Sigmoid colon (tissue), 7 donors: ENCODE measurements at places on chromosomes 16 and 17. TPM values are rescaled to one million over a fixed set of nuclear protein-coding genes. Genes with fewer than 3 reads are reported as not detected.
A peak's percentile ranks its signal among the peaks of the same experiment; 100 is the strongest.

- H3K27me3 ChIP-seq, result no peaks in the 10 kb centered on the region
- no peaks in the 10 kb centered on the region for H3K4me1 ChIP-seq
Observed at GRCh38 chr17:27418366-27418615, 38.0 kb upstream of the KSR1 start.

- no peak overlapping the region for H3K4me3 ChIP-seq
- DNase-seq, result no peak
- H3K27me3 ChIP-seq, result no peaks in the 10 kb centered on the region
- H3K4me1 ChIP-seq, result peaks cover 69% of the 10 kb centered on the region
Observed at GRCh38 chr16:16096858-16097213, 126.5 kb downstream of the ABCC6 start.

GRCh38 chr17:29977836-29978235 lies 36.4 kb downstream of the EFCAB5 start:
- H3K36me3 ChIP-seq, result no peaks in the 10 kb centered on the region
- no peaks in the 10 kb centered on the region for H3K4me1 ChIP-seq
- DNase-seq, result no peak
- H3K27me3 ChIP-seq, result no peaks in the 10 kb centered on the region
- H3K4me3 ChIP-seq, result no peak overlapping the region
- no peak overlapping the region for H3K27ac ChIP-seq

DNA sequence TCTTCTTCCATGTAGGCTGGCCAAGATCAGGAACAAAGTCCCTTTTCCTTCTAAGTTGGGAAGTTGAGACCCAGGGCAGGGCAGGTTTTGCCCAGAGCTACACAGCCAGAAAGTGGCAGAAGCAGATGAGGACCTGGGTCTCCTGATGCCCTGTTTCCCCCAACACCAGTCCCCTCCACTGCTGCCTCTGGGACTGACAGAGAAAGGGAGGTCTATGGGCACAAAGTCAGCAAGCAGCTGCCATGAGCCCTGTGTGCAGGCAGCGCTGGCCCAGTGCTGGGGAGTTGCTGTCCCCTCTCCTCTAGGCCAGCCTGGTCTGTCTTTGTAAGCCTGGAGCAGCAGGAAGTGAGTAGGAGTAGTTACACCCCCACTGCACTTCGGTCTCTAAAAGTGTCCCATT lies 46.9 kb upstream of the NKD1 start:
- no peak overlapping the region for H3K4me3 ChIP-seq
- no peaks in the 10 kb centered on the region for H3K27me3 ChIP-seq
- DNase-seq, result peak; percentile 15

DNA sequence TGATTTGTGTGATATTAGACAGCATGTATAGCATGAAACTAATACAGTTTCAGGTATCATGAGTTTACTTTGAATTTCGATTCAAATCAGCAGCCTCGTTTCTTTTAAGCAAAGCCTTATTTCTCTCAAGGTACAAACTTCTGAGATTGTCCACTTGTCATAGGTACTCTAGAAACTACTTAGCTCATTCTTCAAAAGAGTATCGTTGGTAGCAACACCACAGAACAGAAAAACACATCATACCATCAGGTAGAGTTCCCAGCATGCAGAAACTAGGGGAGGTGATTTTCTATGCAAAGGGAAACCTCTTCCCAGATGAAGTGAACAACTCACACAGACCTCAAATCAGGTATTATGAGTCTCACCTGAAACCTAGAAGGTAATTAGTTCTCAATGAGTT lies 237.0 kb upstream of the SOX9 start:
- H3K4me1 ChIP-seq, result no peaks in the 10 kb centered on the region
- no peak overlapping the region for H3K27ac ChIP-seq
- H3K4me3 ChIP-seq, result no peak overlapping the region
- H3K27me3 ChIP-seq, result no peaks in the 10 kb centered on the region
- H3K36me3 ChIP-seq, result no peaks in the 10 kb centered on the region

- no peaks in the 10 kb centered on the region for H3K4me1 ChIP-seq
- H3K36me3 ChIP-seq, result peaks cover 99% of the 10 kb centered on the region
Observed at GRCh38 chr16:23667355-23667659, 11.4 kb upstream of the PLK1 start.

DNA sequence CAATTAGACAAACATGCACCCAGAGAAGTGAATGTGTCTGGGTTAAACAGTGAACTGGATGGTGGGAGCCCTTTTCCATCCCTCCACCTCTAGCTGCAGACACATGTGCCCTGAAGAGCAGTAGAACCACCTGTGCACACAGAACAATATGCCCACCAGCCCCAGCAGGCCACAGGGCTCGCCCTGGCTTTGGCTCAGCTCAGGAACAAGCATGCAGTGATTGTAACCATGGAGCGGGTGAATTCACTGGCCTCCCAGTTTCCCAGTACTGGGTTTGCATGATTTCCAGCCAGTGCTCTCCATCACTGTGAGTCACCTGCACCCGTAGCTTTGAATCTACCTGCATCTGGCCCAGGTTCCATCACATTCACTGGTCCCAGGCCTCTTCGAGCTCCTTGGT lies 5.2 kb downstream of the GPR179 start:
- H3K36me3 ChIP-seq, result no peaks in the 10 kb centered on the region
- H3K4me1 ChIP-seq, result peaks cover 3% of the 10 kb centered on the region
- DNase-seq, result no peak
- no peak overlapping the region for H3K4me3 ChIP-seq
- no peaks in the 10 kb centered on the region for H3K27me3 ChIP-seq
- H3K27ac ChIP-seq, result no peak overlapping the region

- DNase-seq, result no peak
- H3K4me1 ChIP-seq, result no peaks in the 10 kb centered on the region
- no peaks in the 10 kb centered on the region for H3K27me3 ChIP-seq
Observed at GRCh38 chr16:25959221-25959620, 267.5 kb downstream of the HS3ST4 start.

GRCh38 chr17:1484060-1484535 lies 8.4 kb downstream of the MYO1C start:
- H3K27ac ChIP-seq, result peak overlapping the region; percentile 99
- H3K36me3 ChIP-seq, result peaks cover 13% of the 10 kb centered on the region
- no peak for DNase-seq
- H3K4me1 ChIP-seq, result no peaks in the 10 kb centered on the region

Gene FOXJ1
- polyA plus RNA-seq, result 0.23 TPM

DNA sequence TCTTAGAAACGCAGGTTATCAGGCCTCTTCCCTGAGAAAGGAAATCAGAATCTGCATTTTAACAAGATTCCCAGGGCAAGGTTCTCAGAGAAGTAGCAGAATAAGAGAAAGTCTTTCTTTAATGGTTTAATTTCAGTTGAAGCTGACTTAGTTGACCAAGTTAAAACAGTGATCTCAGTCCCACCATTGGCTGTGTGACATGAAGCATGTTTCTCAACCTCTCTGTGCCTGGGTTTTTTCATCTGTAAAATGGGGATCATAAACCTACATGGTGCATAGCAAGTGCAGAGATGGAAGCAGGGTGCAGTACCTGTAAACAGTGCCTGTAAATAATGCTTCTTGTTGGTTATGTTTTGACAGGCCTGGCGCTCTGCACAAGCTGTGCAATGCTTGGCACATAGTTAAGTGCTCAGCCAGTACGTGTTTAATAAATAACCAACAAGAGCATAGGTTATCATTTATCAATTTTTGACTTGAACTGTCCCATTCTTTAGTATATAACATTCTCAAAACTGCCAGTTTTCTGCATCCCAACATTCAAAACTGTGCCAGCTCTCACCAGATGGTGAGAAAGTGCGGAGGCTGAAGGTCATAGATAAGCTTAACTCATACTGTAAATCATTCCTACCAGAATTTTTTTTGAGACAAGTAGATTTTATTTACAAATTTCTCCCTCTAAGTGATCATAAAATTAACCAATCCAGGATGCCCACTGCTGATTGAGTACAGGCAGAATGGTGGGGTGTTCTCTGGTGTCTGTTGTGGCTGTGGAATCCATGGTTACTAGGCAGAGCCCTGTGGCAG lies 6.9 kb downstream of the C17orf67 start:
- H3K4me3 ChIP-seq, result no peak overlapping the region
- H3K36me3 ChIP-seq, result no peaks in the 10 kb centered on the region
- H3K27me3 ChIP-seq, result no peaks in the 10 kb centered on the region
- DNase-seq, result no peak

GRCh38 chr17:76643553-76644148 lies at the start of gene ST6GALNAC1:
TSS of gene ST6GALNAC1 (minus strand) at chr17:76643757. CDS start at chr17:76643638, 119 bp downstream.
- no peaks in the 10 kb centered on the region for H3K27me3 ChIP-seq
- H3K4me3 ChIP-seq, result no peak within 1 kb of the TSS
- H3K36me3 ChIP-seq, result no peaks in the 10 kb centered on the region
- H3K27ac ChIP-seq, result no peak within 1 kb of the TSS
- DNase-seq, result peak; percentile 45
- no peaks in the 10 kb centered on the region for H3K4me1 ChIP-seq

GRCh38 chr17:72915625-72916081 lies 176.8 kb downstream of the SLC39A11 start:
- no peak overlapping the region for H3K27ac ChIP-seq
- H3K4me3 ChIP-seq, result no peak overlapping the region
- H3K4me1 ChIP-seq, result no peaks in the 10 kb centered on the region

Gene PLCD3
- 137 TPM for polyA plus RNA-seq

GRCh38 chr17:15112846-15113617 lies 152.1 kb downstream of the PMP22 start:
- peak overlapping the region; percentile 1 for H3K27ac ChIP-seq
- H3K4me3 ChIP-seq, result no peak overlapping the region
- no peaks in the 10 kb centered on the region for H3K36me3 ChIP-seq
- H3K27me3 ChIP-seq, result peaks cover 30% of the 10 kb centered on the region
- DNase-seq, result no peak

DNA sequence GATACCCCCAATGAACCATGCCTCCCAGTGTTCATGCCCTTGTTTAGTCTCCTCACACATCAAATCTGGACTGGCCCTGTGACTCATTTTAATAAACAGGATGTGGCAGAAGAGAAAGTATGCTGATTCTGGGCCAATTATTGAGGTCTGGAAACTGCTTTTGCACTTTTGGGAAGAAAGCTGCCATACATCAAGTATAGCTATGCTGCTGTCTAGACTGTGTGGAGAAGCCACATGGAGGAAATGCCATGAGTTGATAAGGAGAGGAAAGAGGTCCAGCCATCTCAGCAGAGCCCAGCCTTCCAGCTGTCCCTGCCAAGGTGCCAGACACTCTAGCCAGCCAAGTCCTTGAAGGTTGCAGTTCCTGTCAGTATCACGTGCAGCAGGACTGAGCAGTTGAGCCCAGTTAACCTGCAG lies 16.7 kb downstream of the RPRML start:
- H3K27me3 ChIP-seq, result no peaks in the 10 kb centered on the region
- H3K27ac ChIP-seq, result no peak overlapping the region
- H3K4me1 ChIP-seq, result no peaks in the 10 kb centered on the region

DNA sequence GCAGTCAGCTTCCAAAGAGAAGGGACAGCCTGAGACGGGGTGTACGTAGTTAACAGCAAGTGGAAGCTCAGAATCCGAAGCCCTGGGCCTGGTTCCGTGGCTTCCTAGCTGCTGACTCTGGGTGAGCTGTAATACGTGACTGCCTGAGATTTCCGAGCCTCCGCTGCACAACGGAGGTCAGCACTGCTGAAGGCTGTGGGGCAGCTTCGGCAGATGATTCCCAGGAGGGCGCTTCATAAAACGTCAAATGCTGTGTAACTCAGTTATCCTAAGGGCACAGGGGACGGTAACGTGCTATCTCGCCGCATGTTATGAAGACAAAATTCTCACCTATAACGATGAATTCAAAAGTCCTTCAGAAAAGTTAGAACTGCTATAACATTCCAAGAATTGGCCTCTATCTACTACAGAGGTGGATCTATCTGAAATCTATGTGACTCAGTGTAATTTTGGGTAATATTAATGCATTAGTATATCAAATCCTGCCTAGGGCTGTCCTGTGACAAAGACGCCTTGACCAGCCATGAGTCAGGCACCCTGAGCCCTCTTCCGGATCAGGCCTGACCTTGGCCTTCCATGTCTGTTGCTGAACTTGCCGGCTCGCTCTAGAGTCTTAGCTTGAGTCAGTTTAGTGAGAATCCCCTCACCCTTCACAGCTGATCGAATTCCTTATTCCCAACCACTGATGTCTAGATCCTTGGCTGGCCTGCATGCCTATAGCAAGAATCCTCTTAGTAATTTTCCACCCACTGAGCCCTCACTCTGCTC lies 43.5 kb downstream of the MARF1 start:
- no peaks in the 10 kb centered on the region for H3K4me1 ChIP-seq
- H3K27ac ChIP-seq, result no peak overlapping the region
- H3K36me3 ChIP-seq, result peaks cover 100% of the 10 kb centered on the region

DNA sequence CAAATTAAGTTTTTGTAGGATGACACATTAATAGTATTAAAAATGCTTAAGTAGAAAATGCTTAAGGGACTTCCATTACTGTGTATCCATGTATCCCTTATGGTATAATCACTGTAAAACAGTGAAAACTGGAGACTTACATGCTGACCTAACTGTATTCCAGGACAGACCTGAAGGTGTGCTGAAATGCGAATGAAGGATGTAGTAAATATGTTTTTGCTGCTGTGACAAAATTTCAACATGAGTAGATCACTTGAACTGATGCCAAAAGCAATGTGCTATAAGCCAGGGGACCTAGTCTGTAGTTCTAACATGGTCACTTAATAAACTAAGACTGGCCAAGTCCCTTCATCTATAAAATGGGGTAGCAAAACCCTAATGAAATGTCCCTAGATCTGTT lies 142.0 kb upstream of the CORO6 start:
- no peak overlapping the region for H3K27ac ChIP-seq
- no peaks in the 10 kb centered on the region for H3K36me3 ChIP-seq
- H3K4me3 ChIP-seq, result no peak overlapping the region
